ENCODE measurements at places on chromosomes 4 and X.
A peak's percentile ranks its signal among the peaks of the same experiment; 100 is the strongest.

GRCh38 chrX:30781711-30782444 lies 107.2 kb downstream of the TAB3 start:
- DNase-seq: no peak

DNA sequence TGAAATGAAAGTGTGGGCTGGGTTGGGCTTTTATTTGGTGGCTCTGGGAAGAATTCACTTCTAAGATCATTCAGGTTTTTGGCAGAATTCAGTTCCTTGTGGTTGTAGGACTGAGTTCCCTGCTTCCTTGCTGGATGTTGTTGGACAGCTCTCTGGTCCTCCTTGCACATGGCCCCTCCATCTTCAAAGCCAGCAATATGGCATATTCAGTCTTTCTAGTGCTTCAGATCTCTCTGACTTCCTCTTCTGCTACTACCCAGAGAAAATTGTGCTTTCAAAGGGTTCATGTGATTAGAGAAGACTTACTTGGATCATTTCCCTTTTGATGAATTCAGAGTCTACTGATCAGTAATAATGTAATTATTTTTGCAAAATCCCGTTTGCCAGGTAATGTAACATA lies 12.8 kb upstream of the IGFBP7 start:
- no peak for DNase-seq

GRCh38 chr4:88610771-88611170 lies 18.5 kb downstream of the HERC3 start:
- DNase-seq: peak; percentile 84

GRCh38 chrX:24081661-24082154 lies 27.0 kb downstream of the EIF2S3 start:
- peak; percentile 59 for DNase-seq

DNA sequence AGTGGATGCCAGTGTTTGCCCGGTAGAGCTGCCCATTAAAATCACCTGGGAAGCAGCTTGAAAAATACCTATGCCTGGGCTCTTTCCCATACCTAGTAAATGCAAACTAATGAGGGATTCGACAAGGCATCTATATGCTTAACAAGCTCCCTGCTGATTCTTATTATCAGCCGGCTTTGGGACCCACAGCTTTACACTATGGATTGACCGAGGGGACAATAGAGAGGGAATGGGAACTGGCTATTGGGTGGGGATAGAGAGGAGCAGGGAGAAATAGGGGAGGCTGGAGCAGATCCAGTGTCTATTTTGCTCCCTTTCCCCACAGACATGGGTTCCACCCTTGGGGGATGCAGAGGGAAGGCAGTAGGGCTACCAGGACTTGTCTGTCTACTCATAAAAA lies 103.1 kb upstream of the TEX13D start:
- no peak for DNase-seq

GRCh38 chr4:66186095-66186494 lies 515.8 kb upstream of the EPHA5 start:
- DNase-seq: no peak

DNA sequence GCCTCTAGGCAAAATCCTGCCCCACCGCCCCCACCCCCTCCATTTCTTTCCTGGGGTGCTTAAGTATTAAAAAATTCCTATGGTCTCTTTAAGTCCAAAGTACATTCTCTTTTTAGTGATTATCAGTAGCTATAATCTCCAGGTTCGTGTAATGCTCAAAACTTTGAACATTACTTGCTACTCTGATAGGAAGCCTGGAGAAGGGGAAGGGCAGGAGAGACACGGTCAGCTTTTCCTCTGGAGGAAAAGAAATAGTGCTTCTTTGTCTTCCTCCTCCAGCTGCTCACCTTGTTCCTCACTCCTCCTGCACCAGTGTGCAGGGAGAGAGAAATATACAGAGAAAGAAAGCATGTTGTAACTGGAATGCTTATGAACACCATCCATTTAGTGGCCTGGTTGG lies 80.4 kb downstream of the PPP1R2C start:
- no peak for DNase-seq

- DNase-seq: no peak
These were observed 43.6 kb downstream of the WFS1 start for GRCh38 chr4:6313216-6313615.

DNA sequence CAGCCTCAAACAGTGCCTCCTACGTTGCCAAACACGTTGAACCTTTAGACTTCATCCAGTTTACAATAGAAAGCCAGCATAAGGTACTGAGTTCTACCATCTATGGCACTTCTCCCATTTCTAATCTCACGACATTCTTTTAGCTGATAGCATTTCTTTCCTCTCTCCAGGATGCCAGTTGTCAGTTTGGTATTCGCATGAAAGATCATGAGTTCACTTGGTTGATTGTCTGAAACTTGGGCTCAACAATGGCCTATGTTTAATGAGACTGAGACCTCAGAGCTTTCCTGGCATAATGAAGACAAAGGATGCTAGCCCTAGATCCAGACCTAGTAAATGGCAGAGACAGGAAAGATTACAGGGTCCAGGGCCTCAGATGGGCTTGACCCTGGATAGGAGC lies 69.2 kb upstream of the SPRY1 start:
- DNase-seq: peak; percentile 9

- DNase-seq: no peak
These were observed 49.5 kb downstream of the COQ2 start for GRCh38 chr4:83234902-83235644.

- DNase-seq: no peak
These were observed 116.9 kb downstream of the STPG2 start for GRCh38 chr4:98026362-98026761.

GRCh38 chrX:108313669-108314068 lies 124.6 kb downstream of the COL4A6 start:
- DNase-seq: no peak

DNA sequence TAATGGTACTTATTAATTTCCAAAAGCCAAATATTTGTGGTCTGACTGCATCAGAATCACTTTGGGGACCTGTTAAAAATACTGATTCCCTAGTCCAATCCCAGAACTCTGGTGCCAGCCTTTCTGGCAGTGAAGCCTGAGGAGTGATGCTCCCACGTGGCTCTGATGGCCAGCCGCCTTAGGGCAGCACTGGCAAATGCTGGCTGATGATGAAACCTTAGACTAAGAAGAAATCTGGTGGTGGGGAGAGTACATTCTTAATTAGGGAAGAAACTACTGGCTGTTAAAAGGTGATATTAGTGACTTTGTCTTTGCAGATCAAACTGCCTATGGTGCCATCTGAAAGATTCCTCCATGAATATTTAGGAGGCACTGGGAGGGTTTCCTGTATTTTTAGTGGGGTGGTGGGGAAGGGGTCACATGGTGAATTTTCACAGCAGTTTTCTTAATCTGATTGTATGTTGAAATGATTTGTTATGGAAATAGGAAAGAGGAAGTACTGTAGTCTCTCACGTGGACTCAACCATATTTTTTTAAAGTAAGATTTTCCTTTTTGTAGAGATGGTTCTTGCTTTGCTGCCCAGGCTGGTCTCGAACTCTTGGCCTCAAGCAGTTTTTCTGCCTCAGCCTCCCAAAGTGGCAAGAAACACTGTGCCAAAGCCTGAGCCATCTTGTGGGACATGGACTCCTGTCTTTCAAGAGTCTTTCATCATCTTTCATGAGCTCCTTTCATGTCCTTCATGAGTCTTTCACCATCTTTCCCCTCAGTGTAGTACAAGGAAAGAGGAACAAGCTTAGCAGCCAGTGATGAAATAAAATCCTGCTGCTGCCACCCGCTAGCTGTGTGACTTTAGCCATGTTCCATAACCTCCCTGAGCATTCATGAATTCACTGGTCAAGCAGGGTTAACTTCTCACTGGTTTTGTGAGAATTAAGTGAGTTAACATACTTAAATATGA lies 90.8 kb downstream of the ZNF330 start:
- no peak for DNase-seq

DNA sequence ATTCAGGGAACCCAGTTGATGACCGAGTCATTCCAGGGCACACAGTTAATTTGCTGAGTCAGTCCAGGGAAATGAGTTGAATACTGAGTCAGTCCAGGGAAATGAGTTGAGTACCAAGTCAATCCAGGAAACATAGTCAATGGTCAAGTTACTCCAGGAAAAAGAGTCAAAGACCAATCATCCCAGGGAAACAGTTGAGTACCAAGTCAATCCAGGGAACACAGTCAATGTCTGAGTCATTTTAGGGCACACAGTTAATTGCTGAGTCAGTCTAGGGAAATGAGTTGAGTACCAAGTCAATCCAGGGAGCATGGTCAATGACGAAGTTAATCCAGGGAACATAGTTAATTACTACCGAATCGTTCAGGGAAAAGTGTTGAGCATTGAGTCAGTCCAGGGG lies 754.4 kb downstream of the NLGN4X start:
- DNase-seq: peak; percentile 1

GRCh38 chrX:57121816-57122215 lies 468 bp upstream of the SPIN2B start:
- no peak for DNase-seq

DNA sequence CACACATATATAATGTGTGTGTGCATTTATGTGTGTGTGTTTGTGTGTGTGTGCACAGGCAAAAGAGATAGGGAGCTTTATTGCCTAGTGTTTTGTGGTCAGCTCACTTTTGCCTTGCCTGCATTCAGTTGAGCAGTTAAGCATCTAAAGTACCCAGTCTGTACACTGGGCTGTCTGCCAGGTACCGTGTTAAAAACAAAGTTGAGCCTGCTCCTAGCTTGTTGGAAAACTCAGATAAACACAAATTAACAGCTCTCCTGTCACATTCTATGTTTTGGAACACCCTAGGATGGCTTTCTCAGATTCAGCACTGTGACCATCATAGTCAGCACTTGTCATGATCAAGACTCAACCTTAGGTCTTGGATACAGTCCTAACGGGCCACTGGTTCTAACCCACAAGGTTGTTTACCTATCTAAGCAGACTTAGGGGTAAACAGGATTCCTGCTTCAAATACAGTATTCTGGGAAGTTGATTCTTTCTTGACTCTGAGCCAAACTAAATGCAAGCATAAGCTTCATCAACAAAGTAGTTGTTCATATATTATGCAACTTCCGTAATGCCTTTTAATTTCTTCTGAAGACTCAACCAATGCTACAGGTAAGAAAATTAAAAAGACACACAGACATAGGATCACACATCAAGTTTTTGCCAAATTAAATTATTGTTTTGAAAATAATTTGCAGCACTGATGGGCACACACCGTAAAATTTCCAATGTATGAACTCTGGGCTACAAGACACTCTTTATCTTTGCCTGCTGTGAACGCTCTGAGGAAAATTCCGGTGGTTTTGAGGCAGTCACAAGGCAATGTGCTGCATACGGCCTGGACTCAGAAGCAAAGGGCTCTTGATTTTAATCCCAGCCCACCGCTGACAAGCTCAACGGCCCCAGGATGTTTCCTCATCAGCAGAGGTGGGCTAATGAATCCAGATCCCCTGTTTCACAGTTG lies 11.3 kb upstream of the CD99 start:
- DNase-seq: peak; percentile 82

DNA sequence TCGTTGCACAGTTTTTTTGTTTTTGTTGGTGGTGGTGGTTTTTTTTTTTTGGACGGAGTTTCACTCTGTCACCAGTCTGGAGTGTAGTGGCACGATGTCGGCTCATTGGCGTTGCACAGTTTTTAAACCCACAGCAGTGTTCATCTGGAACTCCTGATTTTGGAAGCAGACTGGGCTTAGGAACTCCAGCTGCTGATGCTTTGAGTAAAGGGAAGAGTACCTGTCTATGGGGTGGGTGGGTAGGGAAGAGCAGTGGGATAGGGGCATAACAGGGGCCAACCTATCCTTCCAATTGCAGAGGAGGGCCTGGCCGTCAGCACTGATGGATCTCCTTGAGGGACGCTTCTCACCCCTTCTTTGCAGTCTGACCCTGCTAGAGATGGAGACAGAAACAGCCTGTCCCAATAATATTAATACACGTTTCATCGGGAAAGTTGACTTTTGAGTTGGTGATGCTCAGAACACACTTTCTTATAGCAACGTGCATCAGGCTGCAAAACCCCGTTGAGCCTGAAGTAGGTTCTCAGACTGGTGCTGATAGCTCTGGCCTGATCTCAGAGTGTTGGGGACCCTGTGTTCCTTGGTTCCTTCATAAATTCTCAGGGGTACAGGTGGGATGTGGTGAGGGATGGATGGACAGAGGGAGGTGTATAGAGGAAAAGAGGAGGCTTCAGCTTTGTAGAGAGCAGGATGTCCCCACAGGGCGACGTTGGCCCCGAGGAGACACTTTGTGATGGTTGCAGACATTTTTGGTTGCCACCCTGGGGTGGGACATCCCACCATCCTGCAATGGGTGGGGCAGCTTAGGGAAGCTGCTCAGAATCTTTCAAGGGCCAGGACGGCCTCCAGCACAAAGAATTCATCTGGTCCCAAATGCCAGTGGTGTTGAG lies 2.3 kb downstream of the CD99 start:
- no peak for DNase-seq
